RPMI7951 (cell line): ENCODE measurements at places on chromosomes 13 and 19. TPM values are rescaled to one million over a fixed set of nuclear protein-coding genes. Genes with fewer than 3 reads are reported as not detected.

The SELENOW gene
- total RNA-seq = 689 and 818 TPM in 2 replicates

- DNase-seq = no peak
Measured at GRCh38 chr13:34738254-34738992, 203.6 kb upstream of the NBEA start.

DNA sequence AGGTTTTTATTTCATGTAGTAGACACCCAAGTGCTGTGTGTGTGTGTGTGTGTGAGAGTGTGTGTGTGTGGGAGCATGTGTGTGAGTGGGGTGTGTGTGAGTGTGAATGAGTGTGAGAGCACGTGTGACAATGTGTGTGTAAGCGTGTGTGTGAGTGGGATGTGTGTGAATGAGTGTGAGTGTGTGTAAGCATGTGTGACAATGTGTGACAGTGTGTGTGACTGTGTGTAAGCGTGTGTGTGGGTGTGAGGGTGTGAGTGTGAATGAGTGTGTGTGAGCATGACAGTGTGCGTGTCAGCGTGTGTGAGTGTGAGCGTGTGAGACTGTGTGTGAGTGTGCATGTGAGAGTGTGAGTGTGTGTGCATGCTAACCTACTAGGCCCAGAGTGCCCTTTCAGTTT, 15.3 kb downstream of the NOVA2 start:
- DNase-seq = no peak

GRCh38 chr13:38697197-38697596, 10.3 kb downstream of the FREM2 start:
- no peak for DNase-seq

The TICAM1 gene
- 2.4 and 2.5 TPM in 2 replicates for total RNA-seq

The NPAS1 gene
- not detected in 2 replicates for total RNA-seq

The ZNF226 gene
- total RNA-seq = 31.1 and 32.9 TPM in 2 replicates

The ETV2 gene
- 0.39 and 1.1 TPM in 2 replicates for total RNA-seq

- DNase-seq = no peak
Measured at GRCh38 chr13:102677122-102677521, 17.7 kb downstream of the METTL21C start.

DNA sequence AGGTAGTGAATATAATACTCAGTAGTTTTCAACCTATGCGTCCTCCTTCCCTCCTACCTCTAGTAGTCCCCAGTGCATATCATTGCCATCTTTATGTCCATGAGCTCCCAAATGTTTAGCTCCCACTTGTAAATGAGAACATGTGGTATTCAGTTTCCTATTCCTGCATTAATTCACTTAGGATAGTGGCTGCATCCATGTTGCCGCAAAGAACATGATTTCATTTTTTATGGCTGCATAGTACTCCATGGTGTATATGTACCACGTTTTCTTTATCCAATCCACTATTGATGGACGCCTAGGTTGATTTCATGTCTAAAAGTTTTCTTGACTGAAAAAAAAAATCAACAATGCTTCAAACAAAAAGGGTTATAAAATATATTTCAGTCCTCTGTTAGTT, 303.4 kb upstream of the SGCG start:
- DNase-seq = no peak

The CDC42EP5 gene
- total RNA-seq = 1.1 and 1.7 TPM in 2 replicates

DNA sequence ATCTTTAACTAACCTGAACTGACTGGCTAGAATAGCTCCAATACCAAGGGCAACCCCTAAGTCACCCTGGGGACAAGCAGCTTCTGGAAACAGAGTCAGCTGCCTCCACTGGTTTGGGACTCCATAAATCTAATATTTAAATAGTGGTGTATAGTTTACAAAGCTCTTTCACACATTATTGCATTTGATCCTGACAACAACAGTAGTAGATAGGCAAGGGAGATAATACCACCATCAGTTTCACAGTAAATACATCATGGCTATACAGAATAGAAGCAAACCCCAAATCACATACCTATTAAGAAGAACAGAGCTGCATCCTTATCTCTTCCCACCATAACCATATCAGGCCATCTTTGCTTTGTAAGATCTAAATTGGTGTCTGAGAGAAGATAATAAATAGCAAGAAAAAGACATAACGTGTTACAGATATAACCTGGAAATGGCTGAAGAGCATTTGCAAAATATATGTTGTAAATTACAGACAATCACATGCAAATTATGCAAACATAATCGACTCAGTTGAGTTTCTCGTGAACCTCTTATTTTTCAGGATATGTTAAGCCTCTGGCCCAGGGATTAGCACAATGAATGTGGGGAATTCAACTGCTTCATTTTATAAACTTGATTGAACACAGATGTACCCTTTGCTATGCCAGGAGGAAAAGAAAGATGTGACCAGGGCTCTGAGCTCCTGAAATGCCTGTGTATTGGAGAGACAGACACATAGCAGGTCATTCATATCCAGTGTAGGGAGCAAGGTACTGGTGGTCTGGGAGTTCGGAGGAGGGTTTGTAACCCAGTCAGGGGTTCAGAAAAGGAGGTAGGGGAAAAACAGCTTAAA, 142.5 kb downstream of the SLC7A1 start:
- DNase-seq = no peak

GRCh38 chr13:112757759-112758086, 67.9 kb downstream of the ATP11A start:
- no peak for DNase-seq

- peak; percentile 65 for DNase-seq
Measured at GRCh38 chr19:48868114-48868886, at the start of gene PLEKHA4. Gene PLEKHA4, minus strand, starts transcription at chr19:48868617. Its CDS starts 997 bp downstream, at chr19:48867620.

- no peak for DNase-seq
Measured at GRCh38 chr13:35473206-35473775, 3.2 kb downstream of the MAB21L1 start.

- DNase-seq = no peak
Measured at GRCh38 chr19:343941-344624, 513 bp downstream of the MIER2 start.

DNA sequence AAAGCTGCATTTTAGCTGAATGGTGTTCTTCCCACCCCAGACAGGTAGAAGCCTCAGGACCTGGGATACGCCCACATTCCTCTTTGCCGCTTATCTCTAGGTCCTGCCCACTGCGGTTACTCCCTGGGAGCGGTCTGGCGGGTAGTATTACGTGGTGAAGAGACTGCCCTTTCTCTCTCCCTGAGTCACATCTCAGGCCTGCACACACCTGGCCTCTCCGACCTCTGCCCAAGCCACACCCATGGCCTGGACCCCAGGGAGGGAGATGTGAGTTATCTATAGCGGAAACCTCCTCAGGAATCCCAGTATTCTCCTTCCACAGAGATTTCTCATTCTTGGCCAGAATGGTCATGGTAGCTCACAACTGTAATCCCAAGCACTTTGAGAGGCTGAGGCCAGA, 17.3 kb downstream of the RHPN2 start:
- no peak for DNase-seq

DNA sequence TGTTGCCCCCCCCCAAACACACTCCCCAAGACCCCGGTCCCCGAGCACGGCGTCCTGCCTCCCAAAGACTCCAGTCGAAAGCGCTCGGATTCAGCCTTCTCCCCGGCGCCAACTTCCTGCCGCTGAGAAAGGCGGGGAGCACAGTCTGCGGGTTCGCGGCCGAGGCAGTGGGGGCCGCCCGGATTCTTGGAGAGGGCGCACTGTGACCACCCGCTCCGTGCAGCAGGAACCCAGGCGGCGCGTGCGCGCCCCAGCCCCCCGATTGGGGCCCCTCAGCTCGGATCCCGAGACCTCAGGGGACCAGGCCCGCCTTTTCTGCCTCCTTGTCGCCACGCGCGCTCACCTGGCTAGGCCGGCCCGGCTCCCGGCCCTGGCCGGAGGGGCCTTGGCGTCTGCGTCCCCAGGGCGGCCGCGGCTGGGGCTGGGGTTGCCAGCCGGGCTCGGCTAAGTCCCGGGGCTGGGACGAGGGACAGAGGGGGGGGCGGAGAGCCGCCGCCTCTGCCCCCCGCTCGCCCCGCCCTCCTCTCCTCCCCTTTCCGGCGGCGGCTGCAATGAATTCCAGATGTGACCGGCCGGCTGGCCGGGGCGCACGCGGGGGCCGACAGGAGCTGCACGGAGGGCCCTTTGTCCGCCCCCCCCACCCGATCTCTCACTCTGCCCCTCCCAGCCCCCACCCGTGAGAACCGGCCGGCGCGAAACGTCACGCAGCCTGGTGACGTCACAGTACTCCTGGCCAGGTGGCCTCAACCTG, at the start of gene S1PR2:
Gene S1PR2, minus strand, starts transcription at position 471 of the 751 bp plus-strand sequence. CDS start 6,426 bp downstream, outside the sequence.
- peak; percentile 76 for DNase-seq

DNA sequence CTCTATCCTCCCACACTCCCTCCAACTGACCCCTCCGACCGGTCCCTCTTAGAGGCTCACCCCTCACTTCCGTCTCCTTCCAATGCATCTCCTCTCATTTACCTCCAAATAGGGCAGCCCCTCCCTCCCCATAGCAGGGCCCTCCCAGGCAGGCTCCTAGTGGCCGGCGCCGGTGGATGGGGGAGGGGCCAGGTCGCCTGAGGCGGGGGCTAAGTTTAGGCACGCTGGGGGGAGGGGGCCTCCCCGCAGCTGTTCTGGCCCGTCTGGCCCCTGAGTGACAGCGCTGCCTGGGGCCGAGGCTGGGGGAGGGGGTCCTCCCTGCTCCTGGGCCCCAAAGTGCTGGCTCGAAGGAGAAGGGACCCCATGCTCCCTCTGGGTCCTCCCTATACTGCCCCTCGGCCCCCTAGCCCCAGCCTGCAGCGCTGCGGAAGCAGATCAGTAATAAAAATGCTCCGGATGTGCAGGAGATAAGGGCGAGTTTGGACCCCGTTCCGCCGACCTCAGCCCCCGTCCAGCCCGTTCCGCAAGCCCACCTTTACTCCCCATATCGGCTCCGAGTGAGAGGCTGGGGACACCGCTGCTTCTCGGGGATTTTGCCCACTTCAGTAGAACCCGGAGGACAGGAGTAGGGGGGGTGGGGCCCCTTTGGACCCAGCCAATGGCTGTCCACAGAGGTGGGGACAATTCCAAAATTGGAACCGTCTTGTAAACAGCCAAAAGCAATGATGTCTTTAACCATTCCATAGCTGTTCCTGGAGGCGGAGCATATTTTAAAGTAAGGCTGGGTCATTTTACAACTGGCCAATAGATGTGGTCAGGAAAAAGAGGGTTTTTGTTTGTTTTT, 4.0 kb downstream of the RTN2 start:
- peak; percentile 90 for DNase-seq

GRCh38 chr13:98133946-98134345, 8.9 kb upstream of the FARP1 start:
- DNase-seq = no peak

DNA sequence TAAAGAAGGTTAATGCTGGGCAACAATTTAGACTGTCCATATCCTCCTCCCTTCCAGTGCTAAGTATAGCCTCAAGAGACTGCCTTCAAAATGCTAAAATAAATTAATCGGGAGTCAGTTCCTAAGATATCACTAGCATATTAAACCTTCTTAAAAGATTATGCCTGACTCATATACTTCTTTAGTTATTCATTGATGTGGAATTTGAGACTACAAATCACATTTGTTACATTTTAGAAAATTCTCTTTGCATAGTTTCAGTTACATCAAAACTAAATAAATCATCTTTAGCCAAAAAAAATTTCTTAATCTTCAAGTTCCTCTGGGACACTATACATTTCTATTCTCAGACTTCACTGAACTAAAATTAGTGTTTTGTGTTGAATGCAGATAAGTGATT, 769.1 kb downstream of the PCDH9 start:
- no peak for DNase-seq

- DNase-seq = no peak
Measured at GRCh38 chr19:12797141-12797587, 4.4 kb downstream of the PRDX2 start.

- DNase-seq = no peak
Measured at GRCh38 chr13:28473044-28473443, 21.9 kb downstream of the FLT1 start.

DNA sequence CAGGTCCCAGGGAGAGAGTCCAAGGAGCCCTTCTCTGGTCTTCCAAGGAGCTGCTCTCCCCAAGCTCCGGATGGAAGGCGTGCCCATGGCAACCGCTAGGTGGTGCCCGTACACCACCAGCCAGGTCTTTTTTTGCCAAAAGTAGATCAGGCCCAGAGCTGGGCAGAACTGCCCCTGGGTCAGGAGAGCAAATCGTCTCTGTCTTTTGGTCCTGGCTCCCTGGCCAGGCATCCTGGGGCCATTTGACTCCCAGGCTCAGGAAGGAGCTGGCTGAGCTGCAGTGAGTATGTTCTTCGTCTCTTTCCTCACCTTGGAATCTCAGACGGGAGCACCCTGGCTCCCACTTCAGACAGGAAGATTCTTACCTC, 24.6 kb upstream of the BCL3 start:
- peak; percentile 85 for DNase-seq

- DNase-seq = peak; percentile 51
Measured at GRCh38 chr19:32976223-32976805, 4.3 kb downstream of the FAAP24 start.

DNA sequence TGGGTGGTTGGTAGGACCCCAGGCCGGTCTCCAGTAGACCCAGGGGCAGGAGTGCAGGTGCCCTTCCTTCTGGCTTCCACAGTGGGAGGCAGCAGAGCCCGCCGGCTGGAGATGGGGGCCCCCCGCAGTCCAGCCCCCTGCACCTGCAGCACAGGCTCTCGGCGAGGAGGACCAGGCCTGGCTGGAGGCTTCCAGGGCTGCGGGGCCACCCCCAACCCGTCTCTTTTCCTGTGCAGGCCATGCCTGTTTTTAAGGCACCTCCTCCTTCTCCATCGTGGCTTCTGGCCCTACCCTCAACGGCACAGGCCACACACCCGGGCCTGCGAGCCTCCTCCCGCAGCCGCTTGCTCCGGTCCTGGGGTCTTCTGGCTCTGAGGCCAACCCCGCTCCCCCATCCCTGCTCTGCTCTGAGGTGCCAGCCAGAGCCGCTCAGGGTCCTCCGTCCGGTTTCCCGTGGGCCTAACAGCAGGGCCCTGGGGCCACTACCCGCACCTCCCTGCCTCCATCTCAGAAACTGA, 77.2 kb upstream of the ANKRD10 start:
- no peak for DNase-seq

The KASH5 gene
- total RNA-seq = not detected in 2 replicates

DNA sequence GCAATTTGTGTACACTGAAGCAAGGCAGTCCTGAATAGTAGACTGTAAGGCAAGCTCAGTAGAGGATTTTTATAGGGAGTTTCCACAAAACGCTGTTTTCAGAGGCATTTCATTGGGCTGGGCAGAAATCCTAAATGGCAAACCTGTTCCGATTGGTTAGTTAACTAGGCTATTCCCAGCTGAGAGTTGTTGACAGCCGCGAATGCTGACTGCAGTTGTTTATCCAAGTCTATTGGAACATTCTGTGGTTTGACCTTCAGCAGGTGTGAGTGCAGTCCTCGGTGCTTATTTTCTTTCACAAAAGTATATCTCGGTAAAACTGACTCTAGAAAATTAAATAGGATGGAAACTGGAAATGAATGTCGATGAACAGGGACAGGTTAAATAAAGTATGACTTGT, 45.4 kb downstream of the TPT1 start:
- DNase-seq = no peak

- peak; percentile 21 for DNase-seq
Measured at GRCh38 chr19:57813919-57814504, 701 bp downstream of the ZNF552 start.

The ADGRE1 gene
- 6.6 and 7.2 TPM in 2 replicates for total RNA-seq
